ENCODE measurements at places on chromosomes 16 and 17.

- no peak for DNase-seq
Measured at GRCh38 chr17:35713069-35713728, 18.2 kb upstream of the RASL10B start.

DNA sequence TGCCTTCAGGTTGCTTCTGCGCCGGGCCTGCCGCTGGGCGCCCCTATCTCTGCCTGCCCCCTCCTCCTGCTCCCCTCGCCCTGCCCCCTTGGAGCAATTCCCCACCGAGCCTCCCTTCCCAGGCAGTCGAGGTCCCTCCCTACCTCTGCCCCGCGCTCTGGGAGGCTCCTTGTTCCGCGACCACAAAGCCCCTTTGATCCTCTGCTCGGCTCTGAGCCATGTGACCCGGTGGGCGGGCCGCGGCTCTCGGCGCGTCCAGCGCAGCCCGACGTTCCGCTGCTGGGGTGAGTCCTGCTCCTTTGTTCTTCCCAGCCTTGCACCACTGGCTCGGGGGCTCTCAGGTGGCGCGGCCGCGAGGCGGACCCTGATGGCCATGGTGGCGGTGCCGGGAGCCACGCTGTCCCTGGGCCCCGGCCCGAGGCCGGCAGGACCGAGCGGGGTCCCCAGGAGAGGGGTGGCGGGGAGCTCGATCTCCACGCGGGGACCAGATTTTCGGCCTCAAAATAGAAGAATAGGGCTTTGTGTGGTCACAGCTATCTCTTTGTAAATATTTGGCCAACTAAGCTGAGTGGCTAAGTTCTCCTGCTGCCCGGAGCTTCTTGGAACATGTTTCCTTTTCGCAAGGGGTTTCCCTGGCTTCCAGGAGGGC lies 310.6 kb downstream of the SEC14L1 start:
- no peak for DNase-seq

DNA sequence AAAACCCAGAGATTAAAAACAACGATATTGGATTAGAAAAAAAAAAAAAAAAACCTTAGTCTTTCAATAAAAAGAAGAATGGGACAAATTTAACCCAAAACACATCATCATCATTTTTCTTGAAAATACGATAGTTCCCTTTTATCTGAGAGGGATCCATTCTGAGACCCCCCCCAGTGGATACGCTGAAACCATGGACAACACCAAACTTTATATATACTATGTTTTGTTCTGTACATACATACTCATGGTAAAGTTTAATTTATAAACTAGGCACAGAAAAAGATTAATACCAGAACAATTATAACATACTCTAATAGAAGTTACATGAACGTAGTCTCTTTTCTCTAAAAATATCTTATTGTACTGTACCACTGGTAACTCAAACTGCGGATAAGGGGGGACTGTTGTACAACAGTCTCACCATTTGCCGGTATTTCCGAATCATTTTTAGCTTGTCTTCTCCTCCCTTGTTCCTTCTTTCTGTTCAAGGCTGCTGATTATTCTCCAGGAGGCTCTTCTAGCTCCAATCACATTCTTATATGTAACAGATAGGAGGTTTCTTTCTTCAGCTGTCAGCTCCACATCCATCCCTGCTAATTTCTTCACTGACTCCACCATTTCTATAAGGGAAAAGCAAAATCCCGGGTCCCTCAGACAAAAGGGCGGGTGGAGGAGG lies 37.0 kb downstream of the RNF135 start:
- DNase-seq: no peak

DNA sequence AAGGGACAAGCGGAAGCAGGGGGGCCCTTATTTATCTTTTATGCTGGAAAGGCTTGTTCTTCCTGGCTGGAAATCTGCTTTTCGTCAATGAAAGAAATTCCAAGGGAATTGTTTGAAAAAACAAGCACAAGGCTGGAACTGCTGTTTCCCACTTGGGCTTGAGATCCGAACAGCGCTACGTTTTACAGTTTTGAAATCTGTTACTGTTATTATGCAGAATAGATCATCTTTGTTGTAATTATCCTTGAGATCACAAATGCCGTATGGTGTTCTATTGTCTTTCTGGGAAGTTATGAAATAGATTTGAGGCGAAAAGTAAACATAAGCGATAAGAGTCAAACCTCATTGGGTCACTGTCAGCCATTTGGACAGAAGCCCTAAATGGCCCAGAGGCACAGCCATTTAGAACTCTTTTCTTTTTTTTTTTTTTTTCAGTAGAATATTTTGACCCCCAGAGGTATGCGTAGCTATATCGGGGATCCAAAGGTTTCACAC lies 223.3 kb downstream of the IRX3 start:
- DNase-seq: no peak

DNA sequence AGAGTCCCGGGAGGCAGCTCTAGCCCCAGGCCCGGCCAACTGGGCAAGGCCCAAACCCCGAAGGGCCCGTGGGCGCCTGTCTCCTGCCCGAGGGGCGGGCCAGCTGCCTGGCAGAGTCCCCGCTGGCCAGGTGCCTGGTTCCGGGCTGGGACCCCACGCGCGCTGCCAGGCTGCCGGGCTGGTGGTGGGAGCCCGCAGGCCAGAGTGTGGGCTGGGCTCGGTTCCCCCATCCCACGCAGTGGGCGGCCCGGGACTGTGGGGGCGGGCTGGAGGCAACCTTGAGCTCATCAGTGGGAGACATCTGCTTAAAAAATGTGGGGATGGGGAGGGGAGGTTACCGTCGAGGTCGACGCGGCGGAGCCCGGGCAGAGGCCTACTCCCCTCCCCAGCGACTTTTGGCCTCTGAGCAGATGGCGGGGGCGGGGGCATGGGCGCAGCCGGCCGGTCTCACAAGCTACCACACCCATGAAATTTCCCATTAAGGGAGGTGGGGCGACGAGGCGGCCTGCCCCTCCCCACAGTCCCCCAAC lies 176.4 kb upstream of the GSE1 start:
- DNase-seq: no peak

- no peak for DNase-seq
Measured at GRCh38 chr17:69450918-69451317, 36.4 kb downstream of the MAP2K6 start.

DNA sequence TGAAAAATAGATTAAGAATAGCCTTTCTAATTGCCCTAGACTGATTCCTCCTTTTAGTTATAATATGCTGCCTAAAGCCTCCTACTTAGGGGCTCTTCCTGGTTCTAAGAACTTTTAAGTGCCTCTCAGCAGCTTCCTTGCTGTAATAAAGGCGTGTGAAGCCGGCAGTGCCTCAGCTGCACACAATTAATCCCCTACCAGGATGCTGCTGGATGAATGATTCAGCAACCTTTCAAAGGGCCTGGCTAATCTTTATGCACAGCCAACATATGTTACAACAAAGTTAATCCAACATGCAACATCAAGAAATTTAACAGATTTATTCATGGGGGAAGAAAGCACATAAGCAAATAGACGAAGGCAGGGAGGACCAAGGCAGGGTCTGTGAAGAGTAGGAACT lies 145.2 kb downstream of the PMP22 start:
- DNase-seq: no peak

GRCh38 chr17:76561332-76561731 lies 21.5 kb downstream of the PRCD start:
- no peak for DNase-seq

All from HS-27A (cell line).